ENCODE measurements at places on chromosomes 7 and 10.

- no peak for DNase-seq
Measured at GRCh38 chr7:82443036-82443546, 486 bp downstream of the CACNA2D1 start.

- peak; percentile 82 for DNase-seq
Measured at GRCh38 chr10:44959247-44960087, at the start of gene RASSF4. TSS of gene RASSF4 (plus strand) at chr10:44959802. CDS start at chr10:44970203, 10,401 bp downstream.

DNA sequence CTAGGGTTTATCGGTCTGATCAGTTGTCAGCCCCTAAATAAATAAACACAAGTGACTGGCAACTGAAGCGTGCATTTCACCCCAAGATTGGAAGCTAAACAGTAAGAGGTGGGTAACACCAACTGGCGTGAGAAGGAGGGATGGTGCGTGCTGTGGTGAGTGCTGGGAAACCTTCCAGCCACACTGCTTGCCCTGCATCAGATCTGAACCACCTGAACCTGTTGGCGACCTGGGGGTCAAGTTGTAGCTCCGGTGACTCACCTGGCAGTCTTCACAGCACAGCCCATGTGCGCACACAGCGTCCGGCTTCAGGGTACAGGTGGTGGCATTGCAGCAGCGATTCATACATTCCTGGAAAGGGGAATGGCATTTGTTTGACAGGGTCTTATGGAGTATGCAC is 170.1 kb downstream of the FANK1 start:
- no peak for DNase-seq

DNA sequence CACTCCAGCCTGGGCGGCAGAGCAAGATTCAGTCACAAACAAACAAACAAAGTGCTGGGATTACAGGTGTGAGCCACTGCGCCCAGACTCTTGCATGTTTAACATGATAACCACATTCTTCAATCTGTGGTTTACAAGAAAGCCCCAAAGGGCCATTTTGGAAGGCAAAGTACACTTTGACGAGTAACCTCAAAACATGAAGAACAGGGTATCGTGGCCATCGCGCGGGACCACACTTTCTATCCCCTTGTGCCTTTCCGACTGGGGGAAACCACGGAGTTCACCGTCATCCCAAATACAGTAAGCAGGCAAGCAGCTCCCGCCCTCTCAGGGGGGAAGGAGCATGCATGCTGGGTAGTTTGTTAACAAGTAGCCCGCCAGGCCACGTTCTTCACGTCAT is 125.2 kb downstream of the RNF216 start:
- DNase-seq, result no peak

- DNase-seq, result no peak
Measured at GRCh38 chr10:104368381-104368780, 14.7 kb downstream of the CFAP58 start.

DNA sequence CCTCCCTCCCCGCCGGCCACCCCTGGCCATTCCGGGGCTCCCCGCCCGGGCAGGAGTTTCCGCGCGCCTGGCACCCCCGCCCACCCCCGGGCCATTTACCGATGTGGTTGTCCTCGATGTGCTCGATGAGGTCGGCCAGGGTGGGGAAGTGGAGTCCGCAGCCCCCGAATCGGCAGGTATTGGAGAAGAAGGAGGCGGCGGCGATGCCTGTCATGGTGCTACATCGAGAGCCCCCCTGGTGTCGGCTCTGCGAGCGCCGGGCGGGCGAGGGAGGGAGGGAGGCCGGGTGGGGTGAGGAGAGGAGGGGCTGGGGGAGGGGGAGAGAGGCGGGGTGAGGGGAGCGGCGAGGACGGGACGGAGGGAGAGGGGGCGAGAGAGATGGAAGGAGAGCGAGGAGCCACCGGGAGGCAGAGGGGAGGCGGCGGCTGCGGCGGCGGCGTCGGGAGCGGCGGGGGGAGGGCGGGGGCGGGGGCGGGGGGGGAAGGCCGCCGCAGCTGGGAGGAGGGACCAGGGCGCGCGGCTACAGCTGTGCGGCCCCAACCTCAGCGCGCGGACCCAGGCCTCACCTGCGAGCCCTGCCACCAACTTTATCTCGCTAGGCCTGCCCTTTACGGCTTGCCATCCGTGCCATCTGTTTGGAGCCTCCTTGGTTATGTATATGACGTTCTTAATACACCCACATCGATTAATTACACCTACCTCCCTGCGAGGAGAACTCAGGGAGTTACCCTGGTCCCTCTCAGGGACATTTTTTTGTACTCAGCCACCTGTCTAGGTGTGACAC is at the start of gene JAZF1:
Gene JAZF1, minus strand, starts transcription at position 432 of the 784 bp plus-strand sequence.
- DNase-seq, result peak; percentile 31

DNA sequence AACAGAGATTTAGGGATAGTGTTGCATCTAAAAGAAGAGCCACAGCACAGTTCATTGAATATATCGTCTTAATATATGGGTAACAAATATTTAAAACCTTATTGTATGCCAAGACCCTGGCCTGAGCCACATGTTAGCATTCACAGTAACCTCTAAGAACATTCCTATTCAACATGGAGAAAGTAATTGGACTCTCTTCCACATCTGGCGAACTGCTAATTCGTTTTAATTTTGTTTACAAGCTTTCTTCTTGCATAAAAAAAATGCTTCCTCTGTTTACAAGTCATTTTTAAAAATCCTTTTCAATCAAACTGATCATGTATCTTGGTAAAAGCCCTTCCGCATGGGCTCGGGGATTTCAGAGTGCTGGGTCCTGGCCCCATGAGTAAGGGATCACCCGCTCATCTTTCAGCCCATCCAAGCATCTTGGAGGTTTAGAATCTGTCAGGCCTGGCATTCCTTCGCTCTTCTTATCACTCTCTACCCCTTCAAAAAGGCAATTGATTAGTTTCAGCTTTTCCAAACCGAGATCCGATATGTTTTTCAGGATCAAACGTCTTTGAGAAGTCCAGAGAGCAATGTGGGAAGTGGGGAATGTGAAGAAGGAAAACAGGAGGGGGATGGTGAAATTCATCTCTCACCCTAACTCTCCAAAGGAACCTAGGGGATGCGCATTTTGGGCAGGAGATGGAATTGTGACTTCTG is 7.3 kb downstream of the TWIST1 start:
- no peak for DNase-seq

DNA sequence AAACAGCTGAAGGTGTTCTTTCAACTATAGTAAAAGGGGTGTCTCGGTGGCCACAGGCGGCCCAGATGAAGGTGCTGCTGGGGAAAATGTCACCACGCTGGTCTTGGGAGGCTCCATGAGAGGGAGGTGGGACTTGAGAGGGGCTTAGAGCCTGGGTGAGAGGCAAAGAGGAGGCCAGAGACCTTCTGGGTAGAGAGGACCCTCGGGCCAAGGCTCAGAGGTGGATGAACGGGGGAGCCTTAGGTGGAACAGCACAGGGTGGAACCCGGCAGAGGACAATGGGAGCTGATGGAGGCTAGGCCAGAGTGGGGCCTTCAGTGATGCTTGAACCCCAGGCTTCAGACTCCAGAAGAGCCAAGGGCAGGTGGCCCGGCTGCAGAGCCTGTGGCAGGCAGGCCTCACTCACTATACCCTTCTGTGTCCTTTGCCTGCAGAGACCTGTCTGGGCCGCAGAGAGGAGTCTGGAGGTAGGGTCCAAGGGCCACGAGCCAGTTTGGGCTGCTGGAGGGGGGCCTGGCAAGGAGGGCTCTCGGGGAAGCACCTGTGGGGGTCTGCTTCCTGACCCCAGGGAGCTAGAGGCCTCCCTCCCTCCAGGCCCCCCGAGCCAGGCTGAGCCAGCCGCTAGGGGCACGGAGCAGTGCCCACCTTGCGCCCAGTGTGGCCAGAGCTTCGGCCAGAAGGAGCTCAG is 32.1 kb downstream of the ZNF783 start:
- DNase-seq, result no peak

DNA sequence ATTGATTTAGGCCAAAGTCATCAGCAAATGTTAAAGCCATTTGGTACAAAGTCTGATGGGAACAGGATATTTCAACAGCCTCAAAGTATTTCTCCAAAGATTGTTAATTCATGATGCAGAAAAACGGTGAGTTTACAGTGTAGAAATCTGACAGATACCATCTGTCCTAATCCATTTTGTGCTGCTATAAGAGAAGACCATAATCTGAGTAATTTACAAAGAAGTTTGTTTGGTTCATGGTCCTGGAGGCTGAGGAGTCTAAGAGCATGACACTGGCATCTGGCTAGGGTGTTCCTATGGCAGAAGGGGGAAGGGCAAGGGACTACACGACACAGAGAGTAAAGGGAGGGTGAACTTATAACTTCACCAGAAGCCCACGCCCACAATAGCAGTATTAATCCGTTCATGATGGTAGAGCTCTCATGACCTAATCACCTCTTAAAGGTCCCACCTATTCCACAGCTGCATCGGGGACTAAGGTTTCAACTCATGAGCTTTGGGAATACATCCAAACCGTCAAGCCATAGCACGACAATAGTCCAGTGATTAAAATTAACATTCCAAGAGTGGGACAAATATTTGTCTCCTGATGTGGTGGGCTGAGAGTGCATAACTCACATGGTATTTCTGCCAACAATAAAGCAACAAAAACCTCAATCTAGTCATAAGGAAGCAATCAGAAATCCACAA is 298.6 kb upstream of the AKR1E2 start:
- DNase-seq, result no peak

DNA sequence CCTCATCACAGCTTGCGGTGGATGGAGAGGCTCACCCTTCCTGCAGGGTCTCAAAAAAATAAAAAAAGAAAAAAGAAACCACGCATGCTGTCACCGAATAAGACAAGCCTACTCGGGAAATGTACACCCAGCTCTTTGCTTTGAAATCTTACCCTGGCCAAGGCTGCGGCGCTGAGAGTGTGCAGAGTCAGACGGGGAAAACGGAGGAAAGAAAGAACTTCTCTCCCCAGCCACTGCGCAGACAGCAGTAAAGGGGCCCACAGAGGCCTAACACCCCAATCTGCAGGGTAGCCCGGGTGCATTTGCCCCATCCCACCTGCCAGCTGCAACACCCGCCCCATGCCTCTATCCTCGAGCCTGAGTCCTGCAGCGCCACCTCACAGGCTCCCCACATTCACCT is 14.8 kb downstream of the SLIT1 start:
- no peak for DNase-seq

- DNase-seq, result no peak
Measured at GRCh38 chr10:50855461-50855860, 30.0 kb downstream of the A1CF start.

DNA sequence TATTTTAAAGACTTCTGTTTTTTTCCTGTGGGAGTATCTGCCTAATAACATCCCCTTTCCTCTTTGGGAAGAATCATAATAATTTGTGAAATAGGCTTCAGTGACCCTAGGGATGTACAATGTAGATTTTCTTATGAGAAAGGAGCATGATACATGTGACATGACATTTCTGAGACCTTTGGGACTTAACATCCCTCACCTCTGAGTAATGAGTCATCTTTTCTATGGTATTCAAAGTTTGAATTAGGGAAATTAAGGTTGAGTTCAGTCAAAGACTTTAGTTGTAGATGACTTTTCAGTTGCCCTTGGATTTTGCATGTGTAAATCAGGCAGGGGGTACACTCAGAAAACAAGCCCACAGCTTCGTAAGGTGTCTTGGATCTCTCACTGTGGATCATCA is 14.3 kb downstream of the GRK5 start:
- DNase-seq, result no peak

GRCh38 chr10:93461109-93461806 is 20.9 kb downstream of the MYOF start:
- DNase-seq, result no peak

DNA sequence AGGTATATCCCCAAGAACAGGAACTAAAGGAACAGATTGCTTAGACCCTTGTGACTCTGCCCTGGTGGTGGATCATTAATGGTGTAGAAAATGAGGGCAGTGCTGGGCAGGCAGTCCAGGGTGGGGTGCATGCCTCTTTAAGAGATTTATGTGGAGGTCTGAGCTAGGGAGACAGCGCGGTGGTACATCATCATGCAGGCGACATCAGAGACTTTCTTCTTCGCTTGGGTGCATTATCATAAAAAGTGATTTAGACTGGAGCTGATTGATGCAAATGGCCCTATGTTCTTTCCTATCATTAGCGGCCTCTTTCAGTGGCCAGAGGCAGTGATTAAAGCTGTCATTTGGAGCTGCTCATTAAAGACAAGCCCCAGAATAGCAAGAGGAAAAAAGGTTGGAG is 519.1 kb upstream of the GALNT17 start:
- DNase-seq, result no peak

GRCh38 chr10:13750299-13751190 is 163.8 kb downstream of the PRPF18 start:
- DNase-seq, result no peak

- DNase-seq, result no peak
Measured at GRCh38 chr10:11097686-11098085, 80.0 kb downstream of the CELF2 start.

GRCh38 chr10:13961097-13961496 is 369.6 kb downstream of the FRMD4A start:
- DNase-seq, result no peak

DNA sequence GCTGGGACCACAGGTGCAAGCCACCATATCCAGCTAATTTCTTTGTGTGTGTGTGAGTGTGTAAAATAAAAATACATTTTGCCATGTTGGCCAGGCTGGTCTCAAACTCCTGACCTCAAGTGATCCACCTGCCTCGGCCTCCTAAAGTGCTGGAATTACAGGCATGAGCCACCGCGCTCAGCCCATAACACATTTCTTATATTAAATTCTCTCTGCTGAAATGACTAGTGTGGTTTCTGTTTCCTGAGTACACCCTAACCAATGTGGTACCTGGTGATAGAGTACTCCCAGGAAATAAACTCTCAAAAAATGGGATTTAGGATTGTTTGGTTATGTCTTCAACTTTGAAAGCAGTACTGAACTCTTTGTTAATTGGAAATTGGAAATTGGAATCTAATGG is 19.4 kb upstream of the FHIP2A start:
- DNase-seq, result no peak

- DNase-seq, result no peak
Measured at GRCh38 chr7:32250471-32251260, 180.5 kb upstream of the PDE1C start.

- DNase-seq, result no peak
Measured at GRCh38 chr7:98254951-98255610, 3.0 kb upstream of the TECPR1 start.

DNA sequence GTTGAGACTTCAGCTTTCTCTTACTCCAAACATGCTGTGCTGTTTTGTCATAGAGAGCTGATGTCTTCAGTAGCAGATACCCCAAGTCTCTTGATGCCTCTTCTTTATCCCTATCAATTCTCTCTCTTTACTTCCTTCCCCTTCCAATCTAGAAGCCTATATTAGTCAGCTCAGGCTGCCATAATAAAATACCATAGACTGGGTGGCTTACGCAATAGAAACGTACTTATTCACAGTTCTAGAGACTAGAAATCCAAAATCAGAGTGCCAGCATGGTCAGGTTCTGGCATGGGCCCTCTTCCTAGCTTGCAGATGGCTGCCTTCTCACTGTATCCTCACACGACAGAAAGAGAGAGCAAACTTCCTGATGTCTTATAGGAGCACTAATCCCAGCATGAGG is 9.0 kb upstream of the GARS1 start:
- DNase-seq, result no peak

DNA sequence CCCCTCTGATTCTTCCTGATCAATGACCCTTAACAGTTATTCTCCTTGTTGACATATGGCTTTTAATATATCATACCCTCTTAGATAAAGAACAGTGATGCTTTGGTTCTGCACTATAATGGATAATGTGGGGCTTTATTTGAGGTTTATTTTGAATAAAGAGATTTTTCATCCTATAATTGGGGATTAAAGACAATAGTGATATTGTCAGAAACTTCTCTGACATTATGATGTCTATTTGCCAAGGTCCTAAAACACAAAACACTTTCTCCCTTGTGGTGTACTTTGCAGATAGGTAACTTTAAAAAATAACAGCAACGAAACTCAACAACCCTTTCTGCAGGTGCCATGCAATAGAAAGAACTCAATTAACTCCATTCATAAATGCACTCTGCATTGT is 243.6 kb upstream of the RHOBTB1 start:
- no peak for DNase-seq

GRCh38 chr7:148882841-148883265 is 1.2 kb downstream of the EZH2 start:
- no peak for DNase-seq

Measured in T-helper 1 cell (primary cell).